Caki2 (cell line): ENCODE measurements at places on chromosomes 7 and 10. TPM values are rescaled to one million over a fixed set of nuclear protein-coding genes. Genes with fewer than 3 reads are reported as not detected.

The ELFN1 gene
- total RNA-seq, result not detected in 2 replicates

The SYT15B gene
- total RNA-seq, result not detected in 2 replicates

The BLNK gene
- not detected in 2 replicates for total RNA-seq

The PCGF5 gene
- total RNA-seq, result 36.7 and 36.8 TPM in 2 replicates

The HERC4 gene
- total RNA-seq, result 10.4 and 12.7 TPM in 2 replicates

The KEL gene
- not detected in 2 replicates for total RNA-seq

The NEUROD6 gene
- not detected in 2 replicates for total RNA-seq

The UPK3BL1 gene
- total RNA-seq, result 12.8 and 15.6 TPM in 2 replicates

The GPR85 gene
- not detected in 2 replicates for total RNA-seq

The GTF2IRD1 gene
- 25.1 and 33.4 TPM in 2 replicates for total RNA-seq
